ENCODE measurements at places on chromosomes 6 and 20. TPM values are rescaled to one million over a fixed set of nuclear protein-coding genes. Genes with fewer than 3 reads are reported as not detected.

TCF15 gene
- total RNA-seq, result 8.3 TPM

CHRNA4 gene
- total RNA-seq, result not detected

SMPD2 gene
- 14.2 TPM for total RNA-seq

DNA sequence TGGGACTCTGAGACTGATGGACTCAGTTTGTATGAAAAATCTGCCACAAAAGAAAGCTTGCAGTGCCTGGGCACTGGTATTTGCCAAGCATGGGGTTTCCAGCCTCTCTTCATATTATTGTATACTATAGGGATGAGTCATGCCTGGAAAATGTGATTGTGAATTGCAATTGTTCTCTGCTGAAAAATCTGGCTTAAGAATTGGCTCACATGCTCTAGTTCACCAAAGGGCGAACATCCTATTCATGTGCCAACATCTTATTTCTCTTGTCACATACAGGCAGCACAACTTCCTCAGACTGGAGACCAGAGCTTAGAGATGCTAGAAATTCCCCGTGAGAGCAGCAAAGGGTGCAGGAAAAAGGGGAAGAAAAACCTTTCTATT, 103.6 kb upstream of the KCNK16 start:
- H3K4me3 ChIP-seq, result no peak overlapping the region
- no peaks in the 10 kb centered on the region for H3K4me1 ChIP-seq
- no peak overlapping the region for H3K27ac ChIP-seq
- DNase-seq, result no peak
- no peaks in the 10 kb centered on the region for H3K36me3 ChIP-seq

DNA sequence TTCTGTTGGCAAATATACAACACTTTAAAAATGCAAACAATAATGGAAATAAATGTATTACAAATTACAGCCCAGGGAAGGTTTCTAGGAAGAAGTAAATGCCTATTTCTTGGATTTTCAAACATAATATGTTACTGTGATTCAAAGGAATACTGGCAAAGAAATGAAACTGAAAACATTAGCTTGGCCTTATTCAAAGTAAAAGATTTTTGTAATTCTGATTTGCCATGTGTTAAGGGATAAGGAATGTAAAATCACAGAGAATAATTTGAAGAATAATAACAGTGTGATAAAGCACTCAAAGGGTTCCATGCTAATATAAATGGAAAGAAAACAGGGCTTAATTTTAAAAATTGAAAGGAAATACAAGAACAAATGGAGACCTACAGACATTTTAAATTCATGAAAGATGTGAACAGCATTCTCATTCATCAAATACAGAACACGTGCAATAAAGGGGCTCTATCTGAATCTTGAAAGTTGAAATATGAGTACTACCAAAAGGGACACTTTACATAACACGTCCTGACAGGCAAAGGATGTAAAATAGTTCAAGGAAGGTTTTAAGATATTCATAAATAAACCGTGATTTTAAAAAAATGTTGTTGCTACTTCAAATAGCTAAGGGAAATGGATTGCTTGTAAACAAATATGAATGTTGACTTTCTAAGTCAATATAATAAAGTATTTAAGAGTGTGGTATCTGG, 138.1 kb downstream of the RFPL4B start:
- no peak overlapping the region for H3K27ac ChIP-seq
- no peaks in the 10 kb centered on the region for H3K4me1 ChIP-seq
- H3K27me3 ChIP-seq, result no peaks in the 10 kb centered on the region
- H3K36me3 ChIP-seq, result no peaks in the 10 kb centered on the region
- DNase-seq, result no peak

DNA sequence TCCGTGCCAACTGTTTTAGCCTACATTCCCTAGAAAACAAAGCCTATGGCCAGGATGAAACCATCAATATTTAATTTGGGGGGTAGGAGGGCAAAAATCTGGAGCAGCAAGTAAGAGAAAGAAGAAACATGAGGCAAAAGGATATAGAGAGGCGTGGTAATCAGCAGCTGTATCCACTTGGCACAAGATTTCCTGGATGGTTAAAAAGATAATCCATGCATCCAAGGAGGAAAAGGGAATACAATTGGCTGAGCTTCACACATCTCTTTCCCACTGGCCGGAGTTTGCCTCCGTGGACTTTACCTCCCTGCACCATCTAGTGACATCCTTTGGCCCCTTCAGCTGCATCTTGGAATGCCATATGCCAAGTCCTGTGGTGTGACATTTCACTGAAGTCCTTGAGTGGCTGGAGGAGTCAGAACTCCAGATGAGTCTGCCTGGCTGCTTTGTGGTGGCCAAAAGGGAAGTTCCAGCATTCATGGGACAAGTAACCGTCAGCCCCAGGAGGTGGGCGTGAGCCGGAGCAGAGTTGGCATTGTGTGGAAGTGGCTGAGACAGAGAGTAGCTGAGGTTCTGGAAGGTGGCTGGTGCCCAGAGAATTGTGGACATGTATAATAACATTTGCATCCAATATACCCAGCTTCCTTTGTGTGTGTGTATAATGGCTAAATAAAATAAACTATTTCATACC, 13.7 kb upstream of the TMX4 start:
- H3K27ac ChIP-seq, result no peak overlapping the region
- H3K4me1 ChIP-seq, result no peaks in the 10 kb centered on the region
- H3K36me3 ChIP-seq, result no peaks in the 10 kb centered on the region
- DNase-seq, result no peak
- H3K4me3 ChIP-seq, result no peak overlapping the region

- DNase-seq, result no peak
- peaks cover 5% of the 10 kb centered on the region for H3K4me1 ChIP-seq
- no peaks in the 10 kb centered on the region for H3K27me3 ChIP-seq
- peaks cover 10% of the 10 kb centered on the region for H3K36me3 ChIP-seq
- H3K27ac ChIP-seq, result no peak overlapping the region
- no peak overlapping the region for H3K4me3 ChIP-seq
Measured at GRCh38 chr6:163531122-163531521, 116.6 kb downstream of the QKI start.

GRCh38 chr6:124294574-124295200, 491.0 kb downstream of the NKAIN2 start:
- no peak overlapping the region for H3K27ac ChIP-seq
- no peak overlapping the region for H3K4me3 ChIP-seq
- H3K36me3 ChIP-seq, result no peaks in the 10 kb centered on the region
- DNase-seq, result no peak

DNA sequence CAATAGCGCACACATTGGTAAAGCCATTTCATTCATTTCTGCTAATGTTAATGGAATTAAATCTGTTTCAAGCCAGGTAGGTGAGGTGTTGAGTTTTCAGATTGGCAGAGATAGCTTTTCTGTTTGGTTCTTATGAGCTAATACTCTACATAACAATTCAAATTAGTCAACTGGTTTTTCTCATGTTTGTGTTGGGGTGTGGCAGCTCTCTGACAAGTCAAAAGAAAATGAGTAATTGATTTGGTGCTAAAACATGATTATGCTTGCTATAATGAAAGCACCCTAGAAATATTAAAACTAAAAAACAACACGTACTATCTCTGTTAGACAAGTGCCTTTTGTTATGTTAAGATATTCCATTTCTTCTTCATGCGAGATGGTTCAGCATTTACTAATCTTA, 13.6 kb downstream of the PPP1R14C start:
- H3K36me3 ChIP-seq, result no peaks in the 10 kb centered on the region
- no peak for DNase-seq
- H3K4me1 ChIP-seq, result no peaks in the 10 kb centered on the region
- no peaks in the 10 kb centered on the region for H3K27me3 ChIP-seq
- no peak overlapping the region for H3K27ac ChIP-seq

Measured in ascending aorta (tissue), 2 donors.